ENCODE measurements at places on chromosomes 13 and 19.

DNA sequence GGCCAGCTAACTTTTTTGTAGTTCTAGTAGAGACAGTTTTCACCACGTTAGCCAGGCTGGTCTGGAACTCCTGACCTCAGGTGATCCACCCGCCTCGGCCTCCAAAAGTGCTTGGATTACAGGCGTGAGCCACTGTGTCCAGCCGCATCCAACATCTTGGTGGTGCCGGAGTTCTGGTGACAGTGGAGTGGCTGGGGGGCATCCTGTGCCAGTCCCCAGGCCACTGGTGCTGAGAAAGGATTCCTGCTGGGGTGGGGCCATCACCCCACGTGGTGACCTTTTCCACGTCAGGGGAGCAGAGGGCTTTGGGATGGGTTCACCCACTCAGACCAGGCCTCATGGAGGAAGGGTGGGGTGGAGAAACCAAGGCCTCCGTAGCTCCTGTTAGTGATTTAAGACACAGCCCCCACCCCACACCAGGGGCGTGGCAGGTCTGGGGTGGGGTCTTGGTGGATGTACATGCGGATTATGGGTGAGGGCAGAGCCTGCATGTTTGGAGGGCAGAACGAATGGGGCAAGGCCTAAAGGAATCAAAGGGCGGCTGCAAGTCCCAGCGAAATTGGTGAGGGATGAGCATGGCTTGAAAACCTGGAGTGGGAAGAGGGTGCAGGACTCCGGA, 12.9 kb upstream of the TUBB4A start:
- no peak for DNase-seq

- no peak for DNase-seq
Observed at GRCh38 chr13:96284971-96285370, 195.1 kb downstream of the HS6ST3 start.

GRCh38 chr19:3834349-3835054, 34.3 kb downstream of the ZFR2 start:
- no peak for DNase-seq

DNA sequence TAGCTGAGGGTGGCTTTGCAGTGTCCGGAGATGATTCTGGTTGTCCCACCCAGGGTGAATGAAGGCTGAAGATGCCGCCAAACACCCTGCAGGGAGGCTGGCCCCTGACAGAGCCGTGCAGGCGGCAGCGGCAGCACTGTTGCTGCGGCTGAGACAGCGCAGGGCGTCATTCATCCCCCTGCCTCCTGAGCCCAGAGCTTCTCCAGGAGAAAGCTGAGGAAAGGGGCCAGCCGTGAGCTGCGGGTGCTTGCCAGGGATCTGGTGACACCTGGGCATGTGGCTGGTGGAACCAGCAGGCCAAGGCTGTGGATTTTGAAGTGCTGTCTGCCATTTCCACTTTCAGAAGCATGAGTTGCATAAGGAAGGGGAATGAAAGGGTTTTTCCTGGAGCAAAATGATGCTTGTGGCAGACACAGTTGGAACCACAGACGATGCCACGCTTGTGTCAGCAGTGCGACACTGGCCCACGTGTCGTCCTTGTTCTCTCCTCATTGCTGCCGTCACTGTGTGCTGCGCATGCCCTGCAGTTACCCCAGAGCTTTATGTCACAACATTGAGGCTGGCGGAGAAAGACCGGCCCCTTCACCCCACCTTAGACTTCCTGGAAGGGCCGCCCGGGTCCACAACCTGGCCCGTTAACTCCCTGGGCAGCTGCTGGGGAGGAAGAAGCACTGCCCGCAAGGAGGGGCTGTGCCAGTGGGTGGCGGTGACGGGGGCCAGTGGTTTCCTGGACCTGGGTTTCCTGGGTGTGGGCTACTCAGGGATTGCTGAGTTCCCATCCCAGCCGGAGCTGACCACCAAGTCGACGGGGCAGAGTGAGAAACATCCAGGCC, 22.7 kb downstream of the TFDP1 start:
- DNase-seq, result no peak

GRCh38 chr19:2887391-2887914, 13.3 kb upstream of the ZNF57 start:
- DNase-seq, result no peak

GRCh38 chr19:10334588-10335351, 1.4 kb upstream of the RAVER1 start:
- peak; percentile 65 for DNase-seq

GRCh38 chr19:5042556-5042955, 73.6 kb downstream of the KDM4B start:
- DNase-seq, result no peak

- no peak for DNase-seq
Observed at GRCh38 chr19:21856773-21857514, 21.0 kb upstream of the ZNF43 start.

DNA sequence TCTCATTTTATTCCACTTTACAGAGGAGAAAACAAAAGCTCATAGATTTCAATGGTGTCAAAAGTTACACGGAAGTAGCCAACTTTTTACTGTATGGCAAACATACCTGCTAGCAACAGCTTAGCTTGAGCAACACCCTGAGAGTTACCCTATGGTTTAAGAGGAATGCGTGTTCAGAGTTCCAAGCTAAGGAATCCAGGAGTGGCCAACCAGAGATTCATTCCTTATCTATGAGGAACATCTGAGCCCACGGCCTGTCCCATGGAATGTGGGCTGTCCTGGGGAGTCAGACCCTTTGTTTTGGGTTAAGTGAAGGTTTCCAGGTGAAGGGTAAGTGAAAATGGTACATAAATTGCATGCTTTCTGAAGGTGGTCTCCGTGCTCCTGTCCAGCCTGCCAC, 67.5 kb downstream of the STARD13 start:
- no peak for DNase-seq

GRCh38 chr19:280541-281009, 10.6 kb downstream of the PLPP2 start:
- DNase-seq, result no peak

- DNase-seq, result no peak
Observed at GRCh38 chr13:98155475-98156109, 12.7 kb downstream of the FARP1 start.

DNA sequence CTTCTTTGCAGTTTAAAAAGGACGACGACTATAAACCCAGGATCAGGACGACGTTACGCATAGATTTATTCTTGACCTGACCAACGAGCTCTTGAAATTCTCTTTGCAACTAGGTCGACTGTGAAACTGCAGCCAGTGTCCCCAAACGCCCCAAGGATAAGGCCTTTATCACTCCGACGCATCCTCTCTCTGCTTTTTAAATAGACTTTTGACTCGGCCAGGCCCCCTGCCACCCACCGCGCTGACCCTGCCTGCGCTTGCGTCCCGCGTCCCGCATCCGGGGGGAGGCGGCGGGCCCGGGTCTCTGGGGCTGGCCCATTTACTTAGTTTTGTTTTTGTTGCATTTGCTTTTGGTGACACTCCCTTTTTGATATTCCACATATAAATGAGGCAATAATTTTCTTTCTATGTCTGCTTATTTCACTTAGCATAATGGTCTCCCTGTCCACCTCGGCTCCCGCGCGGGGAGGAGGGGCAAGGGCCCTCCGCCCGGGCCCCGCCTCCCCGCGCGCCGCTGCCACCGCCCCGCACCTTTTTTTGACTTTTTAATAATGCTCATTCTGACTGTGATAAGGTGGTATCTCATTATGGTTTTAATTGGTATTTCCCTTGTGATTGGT, 17.4 kb downstream of the RB1 start:
- no peak for DNase-seq

DNA sequence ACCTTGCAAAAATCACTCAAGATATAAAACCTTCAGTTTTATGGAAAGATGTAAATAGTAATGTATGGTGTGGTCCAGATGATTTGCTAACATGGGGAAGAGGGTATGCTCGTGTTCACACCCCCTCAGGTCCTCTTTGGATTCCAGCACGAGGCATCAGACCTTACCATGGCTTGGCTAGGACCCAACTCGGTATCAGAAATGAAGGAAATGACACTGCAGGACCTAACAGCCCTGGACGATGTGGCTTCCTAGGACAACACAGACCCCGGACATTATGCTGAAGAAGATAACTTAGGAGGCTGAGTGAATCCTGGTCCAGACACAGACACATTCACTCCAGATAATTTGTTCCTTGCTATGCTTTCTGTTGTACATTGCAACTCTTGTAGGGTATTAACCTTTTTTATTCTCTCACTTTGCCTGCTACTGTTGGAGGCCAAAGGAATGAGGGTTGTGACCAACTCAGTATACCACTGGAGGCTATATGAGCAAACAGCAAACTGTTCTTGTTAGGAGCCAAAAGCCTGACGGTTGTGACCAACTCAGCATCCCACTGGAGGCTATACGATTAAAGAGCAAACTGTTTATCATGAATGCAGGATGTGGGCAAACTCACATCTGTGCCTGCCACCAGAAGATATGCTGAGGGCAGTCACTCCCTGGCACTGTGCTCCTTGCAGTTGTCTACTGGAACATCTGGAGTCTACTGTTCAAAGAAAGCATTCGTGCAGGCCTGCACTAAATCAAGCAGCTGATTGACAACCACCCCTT, 121.7 kb downstream of the ZNF429 start:
- no peak for DNase-seq

GRCh38 chr13:51322826-51323225, 16.7 kb upstream of the SERPINE3 start:
- no peak for DNase-seq

DNA sequence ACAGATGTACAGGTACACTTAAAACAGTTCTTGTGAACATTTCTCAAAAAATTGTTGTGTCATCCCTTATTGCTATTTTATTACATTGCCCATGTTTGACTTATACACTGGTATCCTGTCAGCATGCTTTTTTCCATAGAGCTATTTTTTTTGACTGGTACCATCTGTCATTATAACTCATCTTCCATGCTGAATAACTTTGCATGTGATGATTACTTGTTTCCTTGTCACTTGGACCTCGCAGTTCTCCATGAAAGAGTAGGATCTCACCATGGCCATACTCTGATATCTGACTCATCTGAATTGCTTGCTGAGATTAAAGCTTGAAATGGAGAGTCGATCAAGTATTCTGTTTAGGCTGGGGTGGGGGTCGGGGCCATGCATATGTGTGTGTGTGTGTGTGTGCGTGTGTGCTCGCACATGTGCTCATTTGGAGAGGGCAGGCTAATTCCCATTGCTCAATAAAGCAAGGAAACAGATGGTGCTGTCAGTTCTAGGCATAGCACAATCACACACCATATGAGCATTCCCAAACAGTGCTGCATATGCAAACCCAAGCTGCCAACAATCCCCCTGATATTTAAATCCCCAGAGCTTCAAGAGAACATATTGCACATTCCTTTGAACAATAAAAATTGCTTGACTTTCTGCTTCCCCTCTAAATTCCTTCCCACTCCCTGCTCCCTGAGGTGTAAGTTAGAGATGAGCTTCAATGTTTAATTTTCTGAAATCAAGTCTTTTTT, 62.9 kb downstream of the NHLRC3 start:
- no peak for DNase-seq

Measured in substantia nigra (tissue), 51 donors.